ENCODE measurements at places on chromosomes 2 and 18.

DNA sequence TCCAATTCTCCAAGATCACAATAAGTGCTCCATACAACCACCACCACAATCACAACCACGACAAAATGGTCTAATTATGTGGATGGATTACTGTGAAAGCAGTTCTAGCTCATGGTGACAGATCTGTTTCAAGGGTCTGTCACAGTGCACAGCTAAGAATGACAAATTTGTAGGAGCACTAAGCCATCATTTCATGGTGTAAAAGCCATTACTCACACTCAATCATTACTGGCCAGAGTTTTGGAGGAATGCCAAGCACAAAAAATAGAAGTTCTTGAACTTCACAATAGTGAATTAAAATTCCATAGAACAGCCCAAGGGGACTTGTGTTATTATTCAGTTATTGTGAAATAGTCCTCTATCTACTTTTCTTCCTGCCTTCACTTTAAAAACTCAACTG lies 2.3 kb downstream of the CPS1 start:
- DNase-seq = no peak

DNA sequence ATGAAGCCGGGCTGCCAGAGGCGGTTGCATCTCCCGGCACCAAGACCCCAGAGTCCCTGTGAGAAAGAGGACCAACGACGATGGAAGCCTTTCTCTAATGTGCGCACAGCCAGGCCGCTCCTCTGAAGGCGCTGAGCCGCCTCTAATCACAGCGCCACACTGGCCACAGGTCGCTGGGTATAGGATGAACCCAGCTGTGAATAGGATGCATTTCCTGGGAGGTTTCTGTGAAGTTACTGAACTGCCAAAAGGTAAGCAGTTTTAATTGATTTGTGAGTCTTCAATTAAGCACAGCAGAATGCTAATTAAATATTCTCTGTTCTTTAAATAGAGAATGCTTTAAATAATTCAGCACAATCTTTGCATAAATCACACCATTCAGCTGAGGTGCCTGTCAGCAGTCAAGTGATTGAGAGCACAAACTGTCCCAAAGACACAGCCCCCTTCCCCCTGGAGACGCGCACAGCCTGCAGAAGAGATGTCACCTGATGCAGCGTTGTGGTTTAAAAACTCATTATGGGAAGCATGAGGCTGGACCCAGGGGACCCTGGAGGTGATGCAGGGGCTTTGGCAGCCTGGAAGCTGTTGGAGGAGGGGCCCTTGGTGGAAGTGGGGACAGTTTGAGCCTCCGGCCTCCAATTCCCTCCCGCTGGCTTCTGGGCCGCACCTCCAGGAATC lies 98.1 kb downstream of the RTP5 start:
- no peak for DNase-seq

- DNase-seq = no peak
Observed at GRCh38 chr18:67496469-67496868, 20.1 kb downstream of the DSEL start.

GRCh38 chr2:154556146-154556545 lies 142.3 kb upstream of the KCNJ3 start:
- DNase-seq = no peak
